ENCODE measurements at places on chromosomes 6 and 20.

DNA sequence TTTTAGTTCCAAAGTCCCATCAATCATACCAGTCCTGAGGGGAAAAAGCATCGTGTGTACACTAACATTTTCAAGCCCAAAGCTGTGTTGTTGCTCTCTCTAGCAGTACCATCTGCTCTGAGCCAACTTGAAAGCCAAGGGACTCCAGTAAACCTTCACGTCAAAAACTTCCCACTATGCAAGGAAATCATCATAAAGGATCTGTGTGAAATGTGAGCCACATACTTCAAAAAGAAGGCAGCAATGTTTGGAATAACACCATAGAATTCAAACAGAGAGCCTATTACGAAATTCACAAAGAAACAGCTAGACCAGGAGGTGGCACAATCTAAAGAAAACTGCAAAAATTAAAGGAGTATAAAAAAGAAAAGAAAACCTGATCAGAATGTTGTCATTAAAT lies 399.8 kb upstream of the EPHA7 start:
- DNase-seq, result no peak

DNA sequence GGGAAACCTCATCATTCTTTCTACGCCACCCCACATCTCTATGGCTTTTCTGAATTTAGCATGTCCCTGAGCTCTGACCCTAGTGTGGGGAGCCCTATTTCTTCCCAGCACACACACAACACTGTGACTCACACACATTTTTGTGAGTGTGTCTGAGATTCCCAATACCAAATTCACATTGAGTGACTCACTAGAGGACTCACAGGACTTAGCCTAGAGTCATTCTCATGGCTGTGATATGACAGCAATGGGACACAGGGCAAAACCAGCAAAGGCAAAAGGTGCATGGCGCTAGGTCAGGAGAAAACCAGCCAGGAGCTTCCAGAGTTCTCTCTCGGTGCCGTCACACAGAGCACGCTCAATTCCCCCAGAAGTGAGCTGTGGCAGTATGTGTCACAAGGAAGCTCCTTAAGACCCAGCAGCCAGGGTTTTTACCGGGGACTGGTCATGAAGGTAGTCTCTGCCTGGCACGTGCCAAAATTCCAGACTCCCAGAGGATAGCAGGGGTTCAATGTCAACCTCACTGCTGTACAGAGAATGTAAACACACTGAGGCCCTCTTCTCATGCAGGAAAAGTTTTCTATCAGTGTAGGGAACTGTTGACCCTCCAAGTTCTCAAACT lies 6.2 kb downstream of the CSTL1 start:
- DNase-seq, result no peak

GRCh38 chr6:18042536-18043145 lies 55.2 kb upstream of the KIF13A start:
- no peak for DNase-seq

GRCh38 chr6:29633534-29633905 lies 537 bp upstream of the GABBR1 start:
- DNase-seq, result no peak

DNA sequence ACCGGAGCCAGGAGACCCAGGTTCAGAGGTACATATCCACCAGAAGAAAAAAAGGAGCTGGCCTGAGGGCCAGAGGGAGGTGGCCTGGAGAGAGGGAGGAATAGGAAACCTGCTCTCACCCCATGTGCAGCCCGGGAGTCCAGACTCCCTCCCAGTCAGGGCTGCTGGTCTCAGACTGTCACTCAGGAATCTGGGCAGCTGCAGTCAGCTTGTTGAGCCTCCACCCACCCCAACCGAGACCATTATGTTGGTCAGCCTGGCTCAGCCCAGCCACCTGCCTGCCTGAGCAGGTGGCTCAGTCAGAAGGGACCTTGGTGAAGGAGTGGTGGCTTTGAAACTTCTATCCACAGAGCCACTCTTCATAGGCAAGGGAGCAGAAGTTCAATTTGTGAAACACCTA lies 53.3 kb upstream of the EPB41L1 start:
- DNase-seq, result no peak

GRCh38 chr6:19052219-19052618 lies 665.1 kb downstream of the RNF144B start:
- no peak for DNase-seq

DNA sequence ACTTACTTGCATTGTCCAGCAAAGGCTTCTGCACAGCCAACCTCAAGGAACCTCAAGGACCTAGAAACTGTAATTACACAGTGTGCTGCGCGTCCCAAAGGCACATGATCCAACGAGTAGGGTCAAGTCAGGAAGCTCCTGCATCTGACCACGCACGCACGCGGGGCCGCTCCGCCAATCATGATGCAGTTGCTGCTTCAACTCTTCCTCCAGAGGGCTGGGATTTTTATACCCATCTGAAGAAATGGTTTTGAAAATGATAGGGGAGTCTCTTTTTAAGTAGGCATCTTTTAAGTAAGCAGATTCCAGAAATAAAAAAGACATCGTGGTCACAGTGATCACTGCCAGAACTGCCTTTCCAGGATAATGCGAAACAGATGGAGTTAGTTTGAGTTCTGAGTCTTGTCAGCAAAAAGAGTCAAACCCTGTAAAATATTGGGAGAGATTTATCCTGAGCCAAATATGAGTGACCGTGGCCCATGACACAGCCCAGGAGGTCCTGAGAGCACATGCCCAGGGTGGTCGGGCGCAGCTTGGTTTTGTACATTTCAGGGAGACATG lies 34.0 kb downstream of the KIF25 start:
- DNase-seq, result no peak

- no peak for DNase-seq
These were observed 7.8 kb downstream of the SYNGAP1 start for GRCh38 chr6:33427585-33428223.

DNA sequence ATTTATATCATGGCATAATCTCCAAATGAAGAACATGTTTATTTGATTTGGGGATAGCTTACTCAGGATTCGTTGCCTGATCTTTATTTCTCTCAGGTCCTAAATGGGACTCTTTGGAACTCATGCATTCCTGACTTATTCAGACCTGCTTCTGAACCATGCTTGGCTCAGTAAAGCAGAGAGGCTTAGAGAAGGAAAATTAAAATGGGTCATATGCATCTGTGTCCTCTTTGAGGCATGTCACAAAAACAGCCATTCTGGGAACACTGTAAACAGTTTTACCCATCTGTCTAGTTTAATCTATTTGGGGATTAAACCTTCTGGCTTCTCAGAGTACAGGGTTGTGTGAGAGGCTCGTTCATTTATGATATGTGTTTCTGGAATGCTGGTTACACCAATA lies 1017.3 kb downstream of the KIF16B start:
- no peak for DNase-seq

DNA sequence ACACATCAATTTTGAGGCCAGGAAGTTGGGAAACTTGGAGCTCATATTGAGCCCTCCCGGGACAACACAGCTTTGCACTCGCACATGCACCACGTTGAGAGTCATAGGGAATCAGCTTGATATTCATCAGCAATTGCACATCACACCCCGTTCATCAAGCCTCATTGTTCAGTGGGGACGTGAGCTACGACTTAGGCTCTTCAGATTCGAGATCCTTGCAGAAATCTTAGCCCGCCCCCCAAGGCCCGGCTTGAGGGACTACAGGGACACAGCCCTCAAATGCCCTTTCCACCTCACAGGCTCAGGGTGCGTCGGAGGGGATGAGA lies 93.0 kb upstream of the MAFB start:
- DNase-seq, result no peak

- no peak for DNase-seq
These were observed 1.7 kb upstream of the PDE10A start for GRCh38 chr6:165664559-165665383.

- no peak for DNase-seq
These were observed 32.1 kb downstream of the SF3B5 start for GRCh38 chr6:144063246-144063743.

DNA sequence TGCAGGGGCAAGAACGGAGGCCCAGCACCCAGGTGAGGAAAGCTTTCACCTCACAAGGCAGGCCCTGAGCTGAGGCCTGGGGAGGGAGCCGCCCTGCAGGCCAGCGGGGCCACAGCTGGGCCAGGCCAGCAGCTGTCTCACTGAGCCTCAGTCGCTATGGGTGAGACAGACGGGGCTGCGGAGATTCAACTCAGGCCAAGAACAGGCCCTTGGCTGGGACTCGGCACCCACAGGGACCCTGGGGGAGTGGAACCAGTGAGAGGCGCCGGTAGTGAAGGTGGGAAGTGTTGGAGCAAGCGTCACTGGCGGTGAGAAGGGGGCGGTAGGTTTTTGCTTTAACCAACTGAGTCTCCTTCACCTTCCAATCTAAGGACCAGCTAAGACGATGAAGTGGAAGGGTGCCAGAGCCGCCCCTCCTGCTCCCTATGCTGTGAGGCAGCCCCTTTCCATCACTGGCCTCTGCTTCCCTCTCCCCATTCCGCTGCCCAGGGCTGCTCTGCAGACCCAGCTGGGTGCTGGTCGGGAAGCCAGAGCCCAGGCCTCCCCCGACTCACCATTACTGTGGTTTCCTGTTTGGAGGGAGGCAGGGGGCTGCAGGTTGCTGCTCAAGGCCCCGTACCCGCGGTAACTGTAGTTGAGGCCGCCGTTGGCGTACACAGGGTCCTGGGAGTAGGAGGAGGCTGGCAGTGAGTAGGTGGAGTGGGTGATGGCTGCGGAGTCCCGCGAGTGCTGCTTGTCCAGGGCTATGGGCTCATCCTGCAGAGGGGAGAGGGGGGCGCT lies 93.7 kb downstream of the ASXL1 start:
- DNase-seq, result no peak

GRCh38 chr6:30113003-30113759 lies at the start of gene TRIM31:
TRIM31 (minus strand) TSS chr6:30113090; CDS start chr6:30112805, 285 bp downstream.
- no peak for DNase-seq

DNA sequence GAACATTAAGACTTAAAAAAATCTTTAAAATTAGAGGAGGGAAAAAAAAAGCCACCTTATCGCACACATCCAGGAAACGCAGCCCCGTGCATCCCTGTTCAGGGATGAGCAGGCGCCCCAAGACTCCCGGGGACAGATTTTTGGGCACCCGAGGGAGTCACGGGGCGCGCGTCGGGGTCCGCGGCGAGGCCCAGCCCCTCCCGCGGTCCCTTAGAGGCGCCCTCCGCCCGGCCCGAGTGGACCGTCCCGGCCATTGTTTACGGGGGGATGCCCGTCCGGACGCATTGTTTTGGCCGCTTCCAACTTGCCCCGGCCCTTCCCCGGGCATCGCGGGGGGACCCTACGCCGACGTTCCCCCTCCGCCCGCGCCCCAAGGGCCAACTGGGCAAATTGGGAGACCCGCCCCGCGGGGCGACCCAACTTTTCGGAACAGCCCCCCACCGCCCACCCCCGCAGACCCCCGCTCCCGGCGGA lies 610 bp downstream of the ZNF217 start:
- no peak for DNase-seq

DNA sequence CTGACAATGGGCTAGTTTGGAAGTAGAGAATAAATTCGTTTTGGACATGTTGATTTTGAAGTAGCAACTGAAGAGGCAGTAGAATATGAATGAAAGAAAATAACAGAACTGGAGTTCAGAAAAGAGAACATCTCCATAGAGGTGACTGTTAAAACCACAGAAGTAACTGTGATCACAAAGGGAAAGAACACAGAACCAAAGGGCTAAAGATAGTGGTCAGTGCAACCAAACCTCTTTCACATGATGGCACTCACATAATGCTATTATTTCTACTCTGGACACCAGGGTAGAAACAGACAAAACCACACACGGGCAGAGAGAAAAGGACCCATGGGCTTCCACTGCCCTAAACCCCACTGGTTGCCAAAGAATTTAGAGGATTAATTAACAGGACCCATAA lies 58.5 kb downstream of the CDK19 start:
- DNase-seq, result no peak

DNA sequence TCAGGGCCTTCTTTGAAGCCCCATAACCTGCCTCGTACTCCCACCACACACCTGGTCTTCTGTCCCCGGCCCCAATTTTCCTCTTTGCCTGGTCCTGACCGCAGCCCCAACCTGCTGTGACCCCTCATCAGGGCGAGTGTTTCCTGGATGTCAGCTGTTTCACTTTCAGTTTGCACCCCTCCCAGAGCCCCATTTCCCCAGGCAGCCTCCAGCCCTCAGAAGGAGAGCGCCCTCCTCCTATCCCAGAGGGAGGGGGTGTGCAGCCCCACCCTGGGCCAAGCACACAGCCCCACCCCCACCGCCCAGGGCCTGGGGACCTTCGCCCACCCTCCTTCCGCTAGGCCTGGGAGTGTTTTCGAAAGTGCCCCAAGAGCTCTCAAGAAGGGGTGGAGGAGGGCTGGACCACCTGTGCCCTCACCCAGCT lies 1.5 kb downstream of the BAK1 start:
- DNase-seq, result peak; percentile 32

GRCh38 chr6:168541307-168541706 lies 100.3 kb downstream of the SMOC2 start:
- no peak for DNase-seq

DNA sequence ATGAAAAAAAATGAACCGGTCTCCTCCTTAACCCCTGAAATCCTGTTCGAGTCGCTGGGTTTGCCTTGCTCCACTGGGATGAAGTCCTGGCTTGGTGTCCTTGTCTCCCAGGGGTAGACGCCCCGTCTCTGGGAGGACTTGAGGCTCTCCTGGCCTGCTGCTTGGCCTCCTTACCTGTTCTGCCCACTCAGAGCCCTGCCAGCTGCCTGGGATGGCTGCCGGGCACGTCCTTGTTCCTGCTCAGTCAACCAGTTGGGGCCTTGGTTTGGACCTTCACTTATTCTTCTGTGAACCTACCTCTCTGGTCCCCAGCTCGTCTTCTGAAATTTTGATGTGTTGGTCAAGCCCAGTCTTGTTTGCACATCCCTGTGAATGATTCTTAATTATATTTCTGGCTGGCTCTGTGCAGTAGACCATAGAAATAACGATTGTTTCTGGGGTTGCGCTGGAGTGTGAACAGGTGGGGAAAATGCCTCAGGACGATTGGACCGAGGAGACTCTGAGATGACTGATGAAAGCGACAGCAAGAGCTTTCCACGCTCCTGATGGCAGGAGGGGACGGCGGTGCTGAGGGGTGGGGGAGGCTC lies 126.5 kb upstream of the ESR1 start:
- no peak for DNase-seq

GRCh38 chr6:53581856-53582255 lies 37.0 kb upstream of the GCLC start:
- DNase-seq, result no peak

All from activated effector memory CD4-positive, alpha-beta T cell treated with Interleukin-2 at 50 U/mL for 16 hours (primary cell).